AG20443 (cell line): ENCODE measurements at places on chromosomes 2 and 18.

DNA sequence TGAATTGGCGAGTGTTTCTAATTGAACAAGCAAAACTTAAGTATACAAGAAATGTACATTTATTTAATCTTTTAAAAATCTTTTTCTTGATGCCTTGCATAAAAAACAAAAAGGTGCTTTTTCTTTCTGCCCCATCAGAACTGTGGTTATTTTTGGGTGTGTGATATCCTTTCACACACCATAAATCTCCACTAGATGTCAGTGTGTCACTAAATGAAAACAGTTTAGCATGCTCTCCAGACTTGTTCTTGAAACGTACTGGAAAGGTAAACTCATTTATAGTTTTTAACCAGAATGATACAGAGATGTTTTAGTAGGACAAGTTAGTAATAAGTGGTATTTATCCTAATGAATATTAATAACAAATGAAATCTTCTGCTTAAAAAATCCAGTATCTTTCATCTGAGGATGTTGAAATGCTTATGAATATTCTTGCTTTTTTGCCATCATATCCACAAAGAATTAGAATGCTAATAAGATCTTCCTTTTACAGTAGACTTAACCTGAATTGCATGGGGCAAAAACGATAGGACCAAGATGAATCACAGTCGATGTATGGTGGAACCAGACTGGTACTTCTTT is 96.8 kb downstream of the UBE2E3 start:
- DNase-seq = peak; percentile 52

- DNase-seq = no peak
Measured at GRCh38 chr2:241796610-241797138, 12.3 kb upstream of the NEU4 start.

DNA sequence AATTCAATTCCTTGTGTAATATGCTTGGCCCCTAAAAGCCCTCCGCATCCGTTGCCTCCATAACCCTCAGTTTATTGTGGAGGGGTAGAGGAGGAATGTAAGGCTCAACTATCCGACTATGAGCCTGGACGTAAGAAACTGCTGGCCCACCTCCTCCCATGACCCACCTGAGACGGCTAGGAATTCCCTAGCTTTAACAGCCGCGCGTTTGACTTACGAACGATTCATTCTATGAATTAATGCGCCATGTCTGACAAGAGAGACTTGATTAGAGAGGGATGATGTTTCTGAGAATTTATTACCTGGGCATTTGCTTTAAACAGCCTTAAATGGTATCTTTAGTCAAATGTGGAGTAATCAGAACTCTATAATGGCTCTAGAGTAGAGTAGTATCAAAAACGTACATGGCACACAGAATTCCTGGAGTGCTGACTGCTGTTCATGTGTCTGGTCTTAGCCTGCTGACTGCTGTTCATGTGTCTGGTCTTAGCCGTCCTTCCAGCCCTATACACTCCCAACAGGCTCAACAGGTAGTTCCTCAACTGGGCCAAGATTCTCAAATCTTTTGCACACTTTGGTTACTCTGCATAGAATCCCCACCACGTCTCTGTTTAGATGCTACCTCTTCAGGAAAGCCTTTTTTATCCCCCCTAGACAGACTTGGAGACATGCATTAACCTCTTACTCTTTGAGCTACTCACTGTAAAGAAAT is 899 bp upstream of the GFPT1 start:
- DNase-seq = no peak

GRCh38 chr2:197217541-197217940 is 93.0 kb downstream of the ANKRD44 start:
- DNase-seq = no peak

DNA sequence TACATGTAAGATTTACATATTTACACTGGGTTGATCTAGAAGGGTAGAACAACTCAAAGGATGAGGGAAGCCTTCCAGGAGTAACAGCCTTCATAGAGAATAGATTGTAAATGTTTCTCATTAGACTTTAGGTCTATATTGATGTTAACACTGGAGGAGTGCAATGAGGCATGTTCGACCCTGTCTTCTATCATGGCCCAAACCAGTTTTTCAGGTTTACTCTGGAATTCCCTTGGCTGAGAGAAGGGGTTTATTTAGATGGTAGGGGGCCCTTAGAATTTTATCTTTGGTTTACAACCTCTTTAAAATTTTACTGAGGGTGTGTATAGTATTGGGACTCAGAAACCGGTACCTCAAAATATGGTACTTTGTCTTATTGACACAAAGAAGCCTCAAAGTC is 634.9 kb upstream of the PIK3C3 start:
- DNase-seq = no peak
